Stimulated activated CD8-positive, alpha-beta memory T cell treated with anti-CD3 and anti-CD28 coated beads, Interleukin-4, amount 100 ng/mL, for 1 hour (primary cell): ENCODE measurements at places on chromosomes 12 and 14.

- no peak for DNase-seq
Observed at GRCh38 chr12:82730953-82731459, 44.3 kb downstream of the TMTC2 start.

DNA sequence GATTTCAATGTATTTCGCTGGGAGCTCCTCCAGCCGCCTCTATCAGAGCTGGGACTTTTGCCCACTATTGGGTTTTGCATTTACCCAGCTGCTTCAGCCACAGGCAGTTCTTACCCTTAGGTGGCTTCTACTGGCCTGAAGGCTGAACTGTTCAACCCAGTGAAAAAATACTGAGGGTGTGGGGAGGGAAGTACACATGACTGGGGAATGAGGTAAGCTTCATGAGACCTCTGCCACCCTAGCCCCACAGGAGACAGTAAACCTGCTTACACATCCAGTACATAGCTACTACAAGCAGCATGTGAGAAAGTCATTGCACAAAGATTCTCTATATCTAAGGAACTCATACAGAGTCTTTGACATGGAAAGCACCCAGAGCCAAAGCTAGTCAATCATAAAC is 411.1 kb downstream of the SYT1 start:
- DNase-seq, result no peak

- DNase-seq, result no peak
Observed at GRCh38 chr12:56602239-56602638, 27.9 kb downstream of the BAZ2A start.

DNA sequence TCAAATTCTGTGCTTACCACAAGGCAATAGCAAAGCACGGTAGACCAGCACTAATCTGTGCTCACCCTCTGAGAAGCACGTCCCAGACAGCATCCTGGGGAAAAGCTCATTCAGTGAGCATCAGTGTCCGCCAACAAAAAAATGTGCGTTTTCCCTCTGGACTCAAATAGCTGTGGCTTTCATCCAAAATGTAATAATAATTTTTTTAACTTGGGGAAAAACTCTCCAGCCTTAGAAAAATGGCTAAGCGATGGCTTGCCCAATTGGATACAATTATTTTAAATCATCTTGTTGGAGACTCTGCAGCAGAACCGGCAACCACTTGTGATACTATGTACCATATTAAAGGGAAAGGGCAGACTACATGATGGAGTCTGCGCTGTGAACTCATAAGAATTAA is 1.1 kb upstream of the KRT77 start:
- no peak for DNase-seq

- DNase-seq, result no peak
Observed at GRCh38 chr14:99325591-99325990, 53.6 kb upstream of the BCL11B start.
